ENCODE measurements at places on chromosomes 3 and 15.
A peak's percentile ranks its signal among the peaks of the same experiment; 100 is the strongest.

GRCh38 chr3:8490079-8490552, 11.5 kb upstream of the LMCD1 start:
- DNase-seq, result peak; percentile 99

DNA sequence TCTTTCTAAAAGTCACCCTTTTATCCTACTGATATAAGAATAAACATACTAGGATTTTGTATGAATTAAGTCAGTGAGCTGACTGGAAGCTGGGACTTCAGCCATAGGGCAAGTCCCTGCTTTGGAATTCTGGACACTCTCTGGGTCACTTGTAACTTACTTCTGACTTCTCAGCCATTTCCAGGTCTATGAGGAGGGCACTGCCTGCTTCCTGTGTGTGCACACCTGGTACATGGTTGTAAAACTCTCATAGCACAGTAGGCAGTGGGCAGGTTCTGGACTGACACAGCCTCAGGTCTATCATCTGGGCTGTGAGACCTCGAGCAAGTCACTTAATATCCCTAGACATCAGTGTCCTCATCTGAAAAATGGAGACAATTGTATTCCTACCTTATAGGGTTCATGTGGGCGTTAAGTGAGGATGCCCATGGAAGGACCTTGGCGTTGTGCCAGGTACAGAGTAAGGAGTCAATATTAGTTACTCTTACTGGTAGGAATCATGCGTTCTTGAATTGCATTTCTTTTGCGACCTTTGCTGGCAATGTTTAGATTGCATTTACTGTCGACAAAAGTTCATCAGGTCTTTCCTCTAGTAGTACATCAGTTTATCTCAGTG, 27.5 kb upstream of the TGM5 start:
- no peak for DNase-seq

GRCh38 chr3:74267588-74268184, 346.8 kb downstream of the CNTN3 start:
- DNase-seq, result no peak

DNA sequence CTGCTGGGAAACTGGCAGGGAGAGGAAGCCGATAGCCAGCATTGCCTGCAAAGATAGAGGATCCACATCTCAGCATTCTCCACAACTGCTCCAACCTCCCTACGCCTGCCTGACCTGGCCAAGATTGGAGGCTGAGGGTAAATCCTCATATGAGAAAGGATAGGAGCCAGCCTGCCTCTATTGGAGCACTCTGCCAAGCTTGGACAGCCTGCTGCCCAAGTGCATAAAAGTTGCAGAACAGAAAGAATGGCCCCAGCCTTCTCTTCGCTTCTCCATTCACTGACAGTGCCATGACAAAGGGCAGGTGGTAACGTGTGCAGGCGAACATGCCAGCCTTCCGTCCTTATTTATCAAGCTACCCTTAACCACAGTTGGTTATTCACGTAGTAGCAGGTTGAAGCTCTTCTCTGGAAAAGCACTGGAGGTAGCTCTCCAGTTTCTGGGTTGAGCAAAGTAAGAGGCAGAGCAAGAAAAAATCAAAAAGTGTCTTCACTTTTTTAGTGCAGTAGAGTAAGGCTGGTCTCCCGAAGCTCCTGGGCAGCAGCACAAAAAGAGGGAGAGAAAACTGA, 4.3 kb downstream of the BMF start:
- no peak for DNase-seq

DNA sequence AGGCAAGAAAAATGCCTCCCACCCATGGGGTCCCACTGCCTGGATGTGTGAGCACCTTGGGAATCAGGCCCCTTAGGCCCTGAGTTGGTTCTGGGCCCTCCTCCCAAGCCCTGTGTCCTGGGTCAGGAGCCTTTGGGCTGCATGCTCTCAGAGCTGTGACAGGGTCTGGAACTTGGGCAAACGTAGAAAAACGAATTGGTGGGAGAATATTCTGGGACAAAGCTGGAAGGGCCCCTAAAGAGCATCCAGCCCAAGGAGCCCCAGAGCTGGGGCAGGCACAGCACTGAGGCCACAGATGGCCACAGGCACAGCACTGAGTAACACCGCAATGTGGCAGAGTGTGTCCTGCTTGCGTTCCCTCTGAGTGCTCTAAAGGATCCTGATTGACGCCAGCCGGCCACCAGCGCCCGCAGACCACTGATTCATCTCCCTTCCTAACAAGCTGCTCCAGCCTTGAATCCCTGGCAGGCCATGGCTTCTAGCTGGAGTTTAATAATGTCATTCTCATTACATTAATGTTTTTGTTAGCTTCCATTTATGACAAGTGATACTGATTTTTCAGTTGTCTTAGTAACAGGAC, 18.6 kb upstream of the SEC13 start:
- no peak for DNase-seq

- DNase-seq, result no peak
Observed at GRCh38 chr15:47443839-47444238, 273.5 kb upstream of the SEMA6D start.

- DNase-seq, result no peak
Observed at GRCh38 chr3:117572786-117573185, 863.2 kb downstream of the TUSC7 start.

- no peak for DNase-seq
Observed at GRCh38 chr3:119643528-119643927, 16.9 kb downstream of the POPDC2 start.

- no peak for DNase-seq
Observed at GRCh38 chr3:119219069-119219468, 21.6 kb downstream of the B4GALT4 start.

DNA sequence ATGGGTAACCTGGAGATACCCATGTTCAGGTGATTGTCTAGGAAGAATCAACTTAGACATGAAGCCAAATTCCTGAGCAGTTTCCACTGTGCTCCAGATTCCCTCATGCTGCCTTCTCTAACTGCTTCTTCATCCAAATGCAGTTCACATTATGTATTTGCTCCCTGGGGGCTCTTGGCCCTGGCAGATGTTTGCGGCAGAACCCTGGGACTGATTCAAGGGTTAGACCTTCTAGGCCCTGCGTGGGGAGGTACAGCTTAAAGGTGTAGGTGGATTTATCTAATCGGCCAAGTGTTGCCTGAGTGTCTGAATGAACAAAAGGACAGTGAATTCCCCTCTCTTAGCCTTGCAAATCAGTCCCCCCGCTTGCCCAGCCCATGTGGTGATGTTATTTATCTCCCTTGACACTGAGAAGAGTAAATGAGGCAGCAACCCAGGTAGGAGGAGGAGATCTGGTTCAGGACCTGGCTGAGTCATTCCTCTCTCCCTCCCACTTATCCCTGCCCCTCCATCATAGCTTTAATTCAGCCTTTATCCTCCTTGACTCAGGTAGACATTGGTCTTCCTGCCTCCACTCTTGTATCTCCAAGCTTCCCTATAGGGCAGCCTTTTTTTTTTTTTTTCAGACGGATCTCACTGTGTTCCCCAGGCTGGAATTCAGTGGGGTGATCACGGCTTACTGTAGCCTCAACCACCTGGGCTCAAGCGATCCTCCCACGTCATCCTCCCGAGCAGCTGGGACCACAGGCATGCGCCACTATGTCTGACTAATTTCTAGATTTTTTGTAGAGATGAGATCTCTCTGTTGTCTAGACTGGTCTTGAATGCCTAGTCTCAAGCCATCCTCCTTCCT, 54.8 kb downstream of the MAGEF1 start:
- peak; percentile 88 for DNase-seq

- DNase-seq, result no peak
Observed at GRCh38 chr3:171644681-171645080, 165.6 kb downstream of the PLD1 start.

- DNase-seq, result no peak
Observed at GRCh38 chr3:632571-633170, 436.1 kb downstream of the CHL1 start.

GRCh38 chr15:39919411-39919747, 687 bp downstream of the GPR176 start:
- DNase-seq, result no peak

GRCh38 chr15:66025015-66025452, 155.7 kb downstream of the RAB11A start:
- no peak for DNase-seq

DNA sequence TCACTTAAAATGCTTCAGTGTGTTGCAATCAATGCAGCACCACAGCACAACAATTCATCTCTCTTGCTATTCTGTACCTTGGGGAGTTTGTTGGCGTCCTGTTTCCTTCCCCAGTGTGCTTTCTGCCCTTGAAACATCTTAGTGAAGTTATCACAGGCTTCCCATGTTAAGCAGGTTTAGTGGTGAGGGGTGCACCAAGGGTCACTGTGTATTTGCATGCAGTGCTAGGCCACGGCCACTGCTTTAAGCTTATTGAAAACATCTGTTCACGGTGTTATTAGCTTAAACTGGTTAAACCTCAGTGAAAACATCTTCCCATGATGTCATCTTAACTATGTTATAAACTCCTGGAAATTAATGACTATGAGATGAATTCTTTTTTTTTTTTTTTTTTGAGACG, 217.3 kb upstream of the GOLIM4 start:
- no peak for DNase-seq

GRCh38 chr3:179943117-179943880, 93.4 kb downstream of the PEX5L start:
- no peak for DNase-seq

- DNase-seq, result no peak
Observed at GRCh38 chr15:76529911-76530310, 193.3 kb downstream of the ISL2 start.

- no peak for DNase-seq
Observed at GRCh38 chr3:67940210-67940952, 286.0 kb upstream of the SUCLG2 start.

GRCh38 chr3:39075910-39076309, 24.1 kb downstream of the WDR48 start:
- DNase-seq, result no peak

- DNase-seq, result no peak
Observed at GRCh38 chr3:41574900-41575299, 375.6 kb downstream of the CTNNB1 start.

DNA sequence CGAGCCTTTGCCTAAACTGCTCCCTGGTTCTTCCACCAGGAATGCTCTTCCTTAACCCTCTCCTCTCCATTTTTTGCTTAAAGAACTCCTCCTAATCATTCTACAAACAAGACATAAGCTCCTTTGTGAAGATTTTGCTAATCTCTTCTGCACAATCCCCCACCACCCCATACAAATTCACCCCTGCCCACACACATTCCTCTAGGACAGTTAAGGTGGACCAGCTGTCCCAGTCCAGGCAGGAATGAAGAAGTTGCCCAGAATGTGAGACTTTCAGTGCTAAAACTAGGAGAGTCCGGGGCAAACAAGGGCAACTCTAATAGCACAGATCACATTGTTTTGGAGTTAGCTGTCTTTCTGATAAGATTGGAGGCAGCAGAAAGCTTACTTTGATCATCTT, 13.9 kb upstream of the FAM174B start:
- DNase-seq, result no peak

DNA sequence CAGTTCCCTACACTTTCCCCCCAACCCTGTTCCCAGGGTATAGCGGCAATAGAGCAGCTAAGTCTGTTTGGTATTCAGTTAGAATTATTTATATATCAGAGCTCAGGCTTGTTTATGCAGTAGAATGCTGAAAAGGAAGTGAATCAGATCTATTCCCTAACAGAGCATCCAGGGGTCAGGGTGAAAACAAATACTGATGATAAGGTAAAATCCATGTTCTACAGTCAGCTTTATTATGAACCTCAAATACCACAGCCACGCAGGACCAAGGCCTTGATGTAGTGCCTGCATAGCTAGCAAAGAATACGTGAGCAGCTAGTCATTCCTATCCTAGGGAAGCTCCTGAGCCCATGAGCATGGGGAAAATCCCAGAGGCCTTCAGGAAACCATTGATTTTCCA, 229.7 kb upstream of the ICE2 start:
- peak; percentile 32 for DNase-seq
